NCI-H2081 (cell line): ENCODE measurements at places on chromosomes 6 and 20.

GRCh38 chr6:43448916-43449315 lies 6.4 kb downstream of the DLK2 start:
- no peak for DNase-seq

DNA sequence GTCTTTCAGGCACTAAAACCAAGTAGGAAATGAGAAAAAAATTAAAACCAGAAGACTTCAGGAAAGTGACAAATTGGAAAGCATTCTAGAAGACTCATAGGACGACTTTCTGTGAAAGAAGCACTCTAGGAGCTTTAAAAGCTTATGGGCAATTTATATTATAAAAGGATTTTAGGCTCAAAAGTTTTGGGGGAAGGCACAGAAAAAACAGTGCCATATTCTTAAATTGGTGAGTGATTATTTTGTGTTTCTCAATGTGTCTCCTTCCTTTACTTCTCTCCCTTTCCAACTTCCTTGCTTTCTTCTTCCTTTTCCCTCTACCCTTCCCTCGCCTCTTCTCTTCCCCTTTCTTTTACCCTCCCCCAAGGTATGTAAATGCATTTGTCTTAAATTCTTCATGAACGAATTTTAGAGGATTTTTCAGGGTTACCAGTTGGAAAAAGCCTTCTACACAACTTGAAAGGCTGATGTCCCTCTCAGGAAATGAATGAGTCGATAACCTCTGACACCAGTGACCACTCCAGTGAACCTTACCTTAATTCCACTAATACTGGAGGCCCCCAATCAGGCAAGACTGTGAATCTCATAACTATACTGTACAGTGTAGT lies 2.6 kb upstream of the LIN28B start:
- no peak for DNase-seq

- no peak for DNase-seq
Measured at GRCh38 chr6:90436403-90436802, 139.8 kb upstream of the BACH2 start.

DNA sequence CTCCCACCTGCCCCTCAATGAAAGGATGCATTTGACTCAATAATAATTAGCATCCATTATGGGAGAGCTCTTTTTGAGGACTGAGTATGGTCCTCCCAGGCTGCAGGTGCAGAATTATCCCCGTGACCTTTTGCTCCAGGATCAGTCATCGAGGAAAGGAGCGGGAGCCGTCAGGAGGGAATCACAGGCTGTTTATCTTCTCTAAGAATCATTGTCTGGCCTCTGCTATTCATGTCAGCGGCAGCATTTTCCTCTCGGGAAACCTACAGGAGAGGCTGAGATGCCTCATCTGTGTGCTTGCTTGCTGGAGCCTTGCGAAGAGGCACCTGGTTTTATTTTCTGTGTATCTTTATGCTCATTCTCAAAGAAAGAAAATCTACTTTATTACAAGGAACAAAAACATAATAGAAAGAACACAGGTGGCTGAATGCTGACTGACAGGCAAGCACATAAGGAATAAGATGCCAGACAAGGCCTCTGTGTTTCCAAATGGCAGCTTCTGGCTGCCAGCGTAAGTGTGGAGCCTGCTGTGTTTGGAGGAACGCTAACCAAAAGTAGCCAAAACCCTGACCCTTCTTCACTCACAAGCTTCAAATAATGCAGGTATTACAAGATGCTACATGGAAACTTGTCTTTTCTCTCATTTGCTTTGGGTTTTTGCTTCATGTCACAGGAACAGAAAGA lies 539.1 kb upstream of the MARCKS start:
- no peak for DNase-seq

GRCh38 chr6:136548582-136549299 lies 1.5 kb downstream of the MAP7 start:
- no peak for DNase-seq

GRCh38 chr20:48614593-48615274 lies 213.1 kb downstream of the PREX1 start:
- no peak for DNase-seq

DNA sequence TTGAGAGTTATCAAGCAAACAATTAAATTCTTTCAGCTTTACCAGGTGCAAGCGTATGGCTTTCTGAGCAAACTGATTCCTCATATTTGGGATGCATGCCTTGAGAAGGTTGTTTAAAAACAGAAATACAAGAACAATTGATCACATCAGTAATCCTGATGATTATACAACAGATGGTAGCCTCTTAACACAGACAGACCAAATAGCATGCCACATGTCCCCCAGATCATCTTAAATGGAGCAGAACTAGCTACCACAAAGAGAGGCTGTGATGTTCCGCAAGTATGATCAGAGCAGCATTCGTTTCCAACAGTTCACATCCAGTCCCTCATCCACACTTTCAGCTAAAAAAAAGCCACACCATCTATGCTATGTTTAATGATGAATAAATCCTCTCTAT lies 246.2 kb upstream of the NRSN1 start:
- DNase-seq = no peak

- no peak for DNase-seq
Measured at GRCh38 chr6:20575125-20575524, 40.9 kb downstream of the CDKAL1 start.

DNA sequence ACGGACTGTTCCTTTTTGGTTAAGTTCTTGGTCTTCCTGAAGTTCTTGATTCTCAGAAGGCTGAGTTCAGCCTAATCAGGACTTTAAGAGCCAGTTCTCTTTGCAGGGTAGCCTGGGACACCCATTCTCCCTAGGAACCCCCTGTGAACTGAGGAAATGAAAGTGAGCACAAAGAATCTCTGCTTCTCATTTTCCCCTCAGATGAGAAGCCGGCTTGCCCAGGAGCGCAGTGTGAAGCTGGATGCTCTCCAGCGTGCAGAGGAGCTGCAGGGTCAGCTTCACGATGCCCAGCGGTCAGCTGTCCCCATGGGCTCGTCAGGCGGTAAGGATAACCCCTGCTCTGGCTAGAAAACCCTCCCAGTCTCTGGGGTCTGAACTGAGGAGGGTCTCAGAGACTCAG lies 34.0 kb downstream of the CD164 start:
- no peak for DNase-seq

- DNase-seq = peak; percentile 22
Measured at GRCh38 chr6:156942266-156942665, 165.1 kb downstream of the ARID1B start.

DNA sequence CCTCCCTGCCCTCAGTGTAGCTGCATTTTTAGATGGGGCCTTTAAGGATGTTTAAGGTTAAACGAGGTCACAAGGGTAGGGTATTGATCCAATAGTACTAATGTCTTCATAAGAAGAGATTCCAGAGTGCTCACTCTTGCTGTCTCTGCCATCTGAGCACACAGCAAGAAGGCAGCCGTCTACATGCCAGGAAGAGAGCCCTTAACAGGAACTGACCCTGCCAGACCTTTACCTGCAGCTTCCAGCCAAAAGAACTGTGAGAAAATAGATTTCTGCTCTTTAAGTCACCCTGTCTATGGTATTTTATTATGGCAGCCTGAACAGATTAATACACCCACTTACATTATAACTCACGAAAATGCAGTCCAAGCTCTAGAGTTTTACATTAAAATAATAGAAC lies 685.3 kb upstream of the MARCKS start:
- no peak for DNase-seq

DNA sequence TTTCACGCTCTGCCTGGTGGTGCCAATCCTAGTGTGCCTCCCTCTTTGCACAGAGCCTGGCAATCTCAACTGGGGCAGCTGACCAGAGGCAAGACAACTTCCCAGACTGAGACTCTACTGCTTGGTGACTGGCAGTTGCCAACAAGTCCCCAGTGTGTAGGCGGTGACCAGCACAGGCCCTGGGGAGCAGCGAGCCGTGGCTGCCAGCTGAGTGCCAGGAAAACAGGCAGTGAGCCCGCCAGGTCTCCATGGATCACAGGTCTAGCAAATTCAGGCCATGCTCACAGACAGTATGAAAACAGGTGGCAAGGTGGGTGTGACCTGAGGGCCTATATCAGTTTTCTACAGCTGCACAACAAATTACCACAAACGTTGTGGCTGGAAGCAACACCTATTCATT lies 289.9 kb downstream of the KIF16B start:
- no peak for DNase-seq
